ENCODE measurements at places on chromosomes 5 and 9. TPM values are rescaled to one million over a fixed set of nuclear protein-coding genes. Genes with fewer than 3 reads are reported as not detected.

GRCh38 chr5:143054480-143054941 is 284.3 kb downstream of the ARHGAP26 start:
- DNase-seq, result no peak

GRCh38 chr9:116377179-116377798 is 223.7 kb downstream of the PAPPA start:
- no peak for DNase-seq

The FAXDC2 gene
- 0.67 TPM for polyA plus RNA-seq

- no peak for DNase-seq
Observed at GRCh38 chr9:17578911-17579793, at the start of gene SH3GL2. Gene SH3GL2 (plus strand): TSS chr9:17579066.

- DNase-seq, result no peak
Observed at GRCh38 chr5:143177263-143177983, 226.1 kb downstream of the NR3C1 start.

The GBGT1 gene
- polyA plus RNA-seq, result not detected
